ENCODE measurements at places on chromosomes 13 and 19.

GRCh38 chr19:3142292-3142670 is 6.4 kb downstream of the GNA15 start:
- no peak for DNase-seq

DNA sequence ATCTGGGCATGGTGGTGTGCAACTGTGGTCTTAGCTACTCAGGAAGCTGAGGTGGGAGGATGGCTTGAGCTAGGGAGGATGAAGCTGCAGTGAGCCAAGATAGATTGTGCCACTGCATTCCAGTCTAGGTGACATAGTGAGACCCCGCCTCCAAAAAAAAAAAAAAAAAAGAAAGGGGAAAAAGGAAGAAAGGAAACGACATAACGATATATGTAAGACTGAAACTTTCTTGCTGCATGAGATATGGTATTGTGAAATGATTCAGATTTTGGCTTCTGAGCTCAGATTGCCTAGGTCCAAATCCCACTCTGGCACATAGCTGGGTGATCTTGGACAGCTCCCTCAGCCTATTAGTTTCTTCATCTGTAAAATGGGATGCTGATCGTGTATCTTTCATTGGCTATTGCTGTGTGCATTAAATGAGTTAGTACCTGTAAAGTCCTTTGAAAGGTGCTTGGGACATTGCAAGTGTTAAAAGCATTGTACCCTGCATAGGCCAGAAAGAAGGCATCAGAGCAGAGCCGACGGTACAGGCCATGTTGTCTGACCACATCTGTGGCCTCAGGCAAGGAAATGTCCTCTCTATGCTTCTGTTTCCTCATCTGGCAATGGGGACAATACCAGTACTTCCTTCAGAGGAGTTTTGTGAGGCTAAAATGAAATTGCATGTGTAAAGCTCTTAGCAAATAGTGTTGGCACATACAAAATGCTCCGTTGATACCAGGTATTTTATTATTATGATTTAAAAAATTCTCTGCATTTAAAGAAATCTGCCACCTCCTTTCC is 32.6 kb upstream of the SLC46A3 start:
- no peak for DNase-seq

DNA sequence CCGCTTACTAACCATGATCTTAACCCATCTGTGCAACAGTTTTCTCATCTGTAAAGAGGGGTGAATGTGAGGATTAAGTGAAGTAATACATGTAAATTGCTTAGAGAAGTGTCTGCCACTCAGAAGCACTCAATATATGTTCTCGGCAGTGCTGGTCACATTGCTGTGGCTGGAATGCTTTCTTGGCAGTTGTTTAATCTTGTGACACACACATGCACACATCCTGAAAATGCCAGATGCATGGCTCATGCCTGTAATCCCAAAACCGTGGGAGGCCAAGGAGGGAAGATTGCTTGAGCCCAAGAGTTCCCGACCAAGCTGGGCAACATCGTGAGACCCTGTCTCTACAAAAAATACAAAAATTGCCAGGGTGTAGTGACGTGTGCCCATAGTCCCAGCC is 4.9 kb upstream of the DMKN start:
- DNase-seq = no peak

DNA sequence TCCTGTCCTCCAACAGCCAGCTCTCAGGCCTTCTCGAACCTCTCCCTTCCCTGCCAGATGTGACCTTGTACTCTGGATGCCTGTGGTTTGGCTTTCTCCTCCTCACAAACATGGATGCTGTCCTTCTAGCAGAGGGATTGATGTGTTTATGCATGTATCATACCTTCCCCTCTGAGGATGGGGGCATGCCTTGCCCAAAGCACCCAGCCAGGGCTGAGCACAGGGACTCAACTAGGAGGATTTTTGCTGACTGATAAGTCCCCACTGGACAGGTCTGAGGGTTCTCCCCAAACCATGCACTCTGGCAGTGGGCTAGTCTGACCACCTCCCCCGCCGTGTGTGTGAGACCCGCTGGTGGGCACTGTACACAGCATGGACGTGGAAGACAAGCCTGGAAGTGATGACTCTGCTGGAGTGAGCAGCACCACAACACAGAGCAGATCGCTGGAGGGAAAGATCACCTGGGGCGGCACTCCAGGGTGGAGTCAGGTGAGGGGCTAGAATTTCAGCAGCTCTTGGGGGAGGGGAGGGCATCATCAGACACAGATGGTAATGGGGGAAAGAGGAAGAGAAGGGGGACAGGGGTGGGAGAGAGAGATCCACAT is 360.3 kb upstream of the ZNF507 start:
- DNase-seq = no peak

DNA sequence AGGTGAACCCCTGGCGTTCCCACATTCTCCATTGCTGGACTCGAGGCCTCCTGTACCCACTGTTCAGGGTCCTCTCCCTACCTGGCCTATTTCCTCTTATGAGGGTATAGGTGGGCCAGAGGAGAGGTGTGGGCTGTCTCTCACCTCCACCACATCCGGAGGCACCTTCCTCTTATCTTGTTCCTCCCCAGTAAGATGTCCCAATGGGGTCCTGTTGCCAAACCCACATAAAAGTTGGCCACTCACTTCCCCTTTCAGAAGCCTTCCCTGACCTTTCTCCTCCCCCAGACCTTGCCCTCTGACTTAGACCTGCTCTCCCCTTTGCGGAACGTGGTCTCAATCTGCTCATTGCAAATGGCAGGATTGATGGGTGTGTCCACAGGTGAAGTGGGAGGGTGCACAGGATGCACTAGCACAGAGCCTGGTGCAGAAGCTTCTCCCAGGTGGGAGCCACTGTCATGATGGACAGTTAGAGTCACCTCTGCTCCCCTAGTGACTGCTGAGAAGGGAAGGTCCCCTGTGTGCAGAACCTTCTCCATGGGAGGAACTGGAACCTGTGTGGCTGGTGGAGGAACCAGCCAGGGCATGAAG is 1.3 kb downstream of the CYP4F3 start:
- DNase-seq = no peak

GRCh38 chr13:52954838-52955237 is 73.8 kb upstream of the OLFM4 start:
- no peak for DNase-seq

GRCh38 chr19:10625762-10626138 is 397 bp downstream of the SLC44A2 start:
- no peak for DNase-seq

DNA sequence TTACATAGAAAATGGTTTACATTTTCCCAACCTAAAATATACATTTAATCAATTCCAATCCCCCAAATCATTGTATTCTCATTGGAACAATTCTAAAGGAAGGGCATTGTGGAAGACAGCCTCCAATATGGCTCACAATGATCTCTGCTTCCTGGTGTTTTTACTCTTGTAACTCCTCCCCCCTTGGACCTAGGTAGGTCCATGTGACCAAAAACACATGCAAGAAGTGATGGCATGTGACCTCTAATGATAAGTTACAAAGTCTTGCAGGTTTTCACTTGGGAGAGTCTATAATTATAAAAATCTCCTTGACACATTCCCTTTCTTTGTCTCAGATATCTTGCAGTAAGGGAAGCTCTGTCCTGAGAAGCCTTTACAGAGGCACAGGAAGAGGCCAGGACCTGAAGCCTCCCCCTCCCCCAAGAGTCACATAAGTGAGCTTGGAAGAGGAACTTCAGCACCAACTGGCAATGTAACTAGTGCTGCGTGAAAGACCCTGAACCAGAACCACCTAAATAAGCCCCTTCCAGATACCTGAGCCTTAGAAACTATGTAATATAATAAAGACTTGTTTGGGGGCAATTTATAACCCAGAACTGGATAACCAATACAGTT is 816.2 kb upstream of the ATXN8OS start:
- no peak for DNase-seq

DNA sequence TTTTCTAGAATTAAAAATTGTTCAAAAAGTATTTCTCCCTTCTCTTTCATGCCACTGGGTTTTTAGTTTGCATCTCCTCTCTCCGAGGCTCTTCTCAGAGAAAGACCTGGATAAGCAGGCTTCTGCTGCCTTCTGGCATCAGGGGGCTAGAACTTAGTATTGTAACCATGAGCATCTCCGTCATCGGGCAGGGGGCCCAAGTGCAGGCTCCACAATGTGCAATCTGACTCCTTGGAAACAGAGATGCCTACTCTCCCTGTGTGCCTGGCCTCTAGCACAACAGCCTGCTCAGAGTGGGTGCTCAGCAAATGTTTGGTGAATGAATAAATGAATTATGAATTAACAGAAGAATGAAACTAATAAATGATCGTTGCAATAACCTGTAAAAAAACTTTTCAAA is 45.6 kb upstream of the MTIF3 start:
- DNase-seq = no peak

DNA sequence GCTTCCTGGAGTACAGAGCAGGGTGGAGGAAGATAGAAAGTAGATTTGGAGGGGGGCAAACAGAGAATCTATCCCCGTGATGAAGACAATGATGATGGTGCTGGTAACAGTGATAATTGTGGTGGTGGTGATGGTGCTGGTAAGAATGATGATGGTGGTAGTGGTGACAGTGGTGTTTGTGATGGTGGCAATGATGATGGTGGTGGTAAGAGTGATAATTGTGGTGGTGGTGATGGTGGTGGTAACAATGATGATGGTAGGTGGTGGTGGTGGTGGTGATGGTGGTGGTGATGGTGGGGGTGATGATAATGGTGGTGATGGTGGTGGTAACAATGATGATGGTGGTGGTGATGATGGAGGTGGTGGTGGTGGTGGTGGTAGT is 169.8 kb downstream of the TSHZ3 start:
- no peak for DNase-seq

- no peak for DNase-seq
Observed at GRCh38 chr19:6988257-6988656, 33.0 kb downstream of the MBD3L2B start.
